ENCODE measurements at places on chromosomes 2 and 18.

GRCh38 chr2:152588998-152589397 is 128.3 kb downstream of the PRPF40A start:
- no peak for DNase-seq

DNA sequence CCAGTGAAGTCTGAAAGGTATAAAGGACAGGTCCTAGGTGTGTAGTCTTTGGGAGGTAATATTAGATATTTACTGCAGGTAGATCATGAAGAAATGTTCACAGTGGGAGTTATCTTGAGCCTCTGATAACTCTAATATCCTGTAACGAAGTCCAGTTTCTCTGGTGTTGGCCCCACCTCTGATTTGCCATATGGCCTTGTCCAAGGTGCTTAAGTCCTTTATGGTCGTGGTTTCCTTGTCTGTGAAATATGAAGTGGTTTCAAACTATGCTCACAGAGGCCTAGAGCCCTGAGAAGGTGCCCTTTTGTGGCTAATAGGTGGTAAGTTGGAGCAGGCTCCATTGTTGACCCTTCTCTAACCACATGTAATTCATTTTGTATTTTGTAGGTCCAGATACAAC is 190.7 kb downstream of the ICOS start:
- no peak for DNase-seq

DNA sequence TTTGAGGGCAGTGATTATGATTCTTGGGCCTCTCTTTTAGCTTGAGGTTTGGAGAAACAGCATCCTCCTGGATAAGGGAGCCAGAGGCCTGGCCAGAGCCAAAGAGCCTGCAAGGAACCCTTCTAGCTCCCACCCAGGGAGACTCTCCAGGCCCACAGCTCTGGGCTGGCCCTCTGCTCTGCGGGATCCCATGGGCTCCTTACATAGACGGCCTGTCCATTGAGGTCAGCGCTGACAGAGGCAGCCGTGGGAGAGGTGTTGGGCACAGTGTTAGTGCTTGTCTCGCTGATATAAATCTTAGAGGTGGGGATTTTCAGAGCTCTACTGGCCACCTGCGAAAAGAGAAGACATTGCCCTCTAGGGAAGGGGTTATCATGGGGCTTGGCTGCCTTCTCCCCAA is 67.2 kb downstream of the XDH start:
- DNase-seq, result no peak

DNA sequence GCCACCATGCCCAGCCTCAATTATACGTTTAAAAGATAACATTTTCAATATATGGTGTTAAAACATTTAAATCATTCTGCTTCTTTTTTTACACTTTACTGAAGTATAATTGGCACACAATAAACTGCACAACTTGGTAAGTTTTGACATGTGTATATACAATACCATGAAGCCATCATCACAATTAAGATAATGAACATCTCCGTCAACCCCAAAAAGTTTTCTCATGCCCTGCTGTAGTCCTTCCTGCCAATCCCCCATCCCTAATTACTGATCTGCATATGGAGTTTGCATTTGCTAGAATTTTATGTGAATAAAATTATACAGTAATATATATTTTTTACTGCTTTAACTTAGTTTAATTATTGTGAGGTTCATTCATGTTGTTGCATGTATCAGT is 85.2 kb upstream of the RTN4 start:
- DNase-seq, result no peak

DNA sequence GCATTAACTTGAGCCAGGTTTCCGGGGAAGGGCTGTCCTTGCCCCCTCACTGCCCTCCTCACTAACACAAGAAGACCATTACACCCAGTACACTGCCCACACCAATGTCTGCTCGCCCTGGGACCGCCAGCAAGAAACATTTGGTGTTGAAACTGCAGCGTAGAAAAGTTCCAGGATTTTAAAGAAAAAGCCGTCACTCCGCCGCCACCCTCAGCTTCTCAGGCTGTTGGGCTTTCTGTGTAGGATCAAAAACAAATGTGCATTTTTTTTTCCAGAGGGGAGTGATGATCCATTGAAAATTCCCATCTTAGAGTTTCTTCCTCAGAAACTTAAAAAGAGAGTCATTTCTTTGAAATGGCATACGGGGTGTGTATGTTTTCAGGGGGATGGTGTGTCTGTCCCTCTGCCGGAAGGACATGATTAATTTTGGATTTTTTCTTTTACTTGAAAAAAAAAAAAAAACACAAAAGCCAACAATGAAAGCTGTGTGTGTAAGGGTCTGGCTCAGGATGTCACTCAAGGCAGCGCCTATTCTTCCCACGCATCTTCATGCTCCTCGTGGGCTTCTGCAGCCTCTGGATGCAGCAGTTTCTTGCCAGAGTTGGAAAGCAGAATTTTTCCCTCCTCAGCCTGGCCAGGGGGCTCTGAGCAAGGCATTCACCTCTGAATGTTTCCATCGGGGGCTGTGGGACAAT is 184.9 kb downstream of the GLI2 start:
- DNase-seq, result no peak

DNA sequence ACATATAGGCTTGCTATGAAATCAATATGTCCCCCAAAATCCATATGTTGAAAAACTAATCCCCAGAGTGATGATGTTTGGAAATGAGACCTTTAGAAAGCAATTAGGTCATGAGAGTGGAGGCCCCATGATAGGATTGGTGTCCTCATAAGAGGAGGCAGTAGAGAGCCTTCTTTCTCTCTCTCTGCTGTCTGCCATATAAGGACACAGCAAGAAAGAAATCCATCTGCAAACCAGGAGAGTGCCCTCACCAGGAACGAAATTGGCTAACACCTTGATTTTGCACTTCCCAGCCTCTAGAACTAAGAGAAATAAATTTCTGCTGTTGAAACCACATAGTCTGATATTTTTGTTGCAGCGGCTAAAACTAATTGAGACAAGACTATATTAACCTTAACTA is 89.5 kb downstream of the NBAS start:
- no peak for DNase-seq

- no peak for DNase-seq
These were observed 50.7 kb upstream of the RNU4ATAC start for GRCh38 chr2:121479882-121480522.

GRCh38 chr2:189226017-189226416 is 46.5 kb upstream of the COL5A2 start:
- no peak for DNase-seq

- no peak for DNase-seq
These were observed 6.5 kb downstream of the CTLA4 start for GRCh38 chr2:203873921-203874631.
